Natural killer cell treated with Interleukin-12 subunit alpha and Interleukin-12 subunit beta and Interleukin-15 and Interleukin-18, amount 100 ng/mL, for 72 hours (primary cell): ENCODE measurements at places on chromosomes 2 and 18.

DNA sequence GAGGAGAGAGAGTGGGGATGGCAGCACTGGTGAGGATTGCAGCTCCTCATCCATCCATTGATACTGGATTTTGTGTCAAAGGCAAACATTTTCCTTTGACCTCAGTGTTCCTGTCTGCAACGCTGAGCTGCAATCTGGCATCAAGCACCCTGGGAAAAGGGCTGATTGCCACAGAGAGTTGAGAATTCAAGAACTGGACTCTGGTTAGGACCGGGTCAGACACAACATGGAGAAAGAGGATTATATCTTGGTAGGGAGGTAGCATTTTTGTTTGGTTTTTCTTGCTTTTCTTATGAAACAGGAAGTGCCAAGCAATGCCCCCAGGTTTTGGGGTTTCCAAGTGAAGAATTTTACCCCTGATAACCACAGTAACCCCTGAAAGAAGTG is 81.9 kb upstream of the PKDCC start:
- DNase-seq, result no peak

DNA sequence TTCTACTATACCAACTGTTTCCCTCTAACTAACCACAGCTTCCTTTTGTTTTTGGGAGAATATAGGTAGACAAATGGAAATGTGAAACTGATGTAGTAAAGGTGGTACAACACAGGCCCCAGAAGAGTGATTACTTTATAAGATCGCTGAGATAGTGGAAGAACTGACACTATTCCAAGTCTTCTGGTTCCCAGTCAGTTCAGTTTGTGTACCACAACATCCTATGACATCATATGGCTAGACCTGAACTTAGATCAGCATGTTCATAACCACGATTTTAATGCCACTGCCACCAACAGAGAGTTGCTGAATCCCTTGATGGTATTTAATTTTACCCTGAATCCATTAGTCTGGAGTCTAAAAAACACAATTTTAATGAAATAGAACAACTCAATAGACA is 328.9 kb downstream of the GPD2 start:
- no peak for DNase-seq

- DNase-seq, result no peak
Observed at GRCh38 chr2:235539773-235540172, 45.9 kb downstream of the AGAP1 start.

GRCh38 chr18:13577091-13577697 is 149.2 kb downstream of the FAM210A start:
- no peak for DNase-seq

DNA sequence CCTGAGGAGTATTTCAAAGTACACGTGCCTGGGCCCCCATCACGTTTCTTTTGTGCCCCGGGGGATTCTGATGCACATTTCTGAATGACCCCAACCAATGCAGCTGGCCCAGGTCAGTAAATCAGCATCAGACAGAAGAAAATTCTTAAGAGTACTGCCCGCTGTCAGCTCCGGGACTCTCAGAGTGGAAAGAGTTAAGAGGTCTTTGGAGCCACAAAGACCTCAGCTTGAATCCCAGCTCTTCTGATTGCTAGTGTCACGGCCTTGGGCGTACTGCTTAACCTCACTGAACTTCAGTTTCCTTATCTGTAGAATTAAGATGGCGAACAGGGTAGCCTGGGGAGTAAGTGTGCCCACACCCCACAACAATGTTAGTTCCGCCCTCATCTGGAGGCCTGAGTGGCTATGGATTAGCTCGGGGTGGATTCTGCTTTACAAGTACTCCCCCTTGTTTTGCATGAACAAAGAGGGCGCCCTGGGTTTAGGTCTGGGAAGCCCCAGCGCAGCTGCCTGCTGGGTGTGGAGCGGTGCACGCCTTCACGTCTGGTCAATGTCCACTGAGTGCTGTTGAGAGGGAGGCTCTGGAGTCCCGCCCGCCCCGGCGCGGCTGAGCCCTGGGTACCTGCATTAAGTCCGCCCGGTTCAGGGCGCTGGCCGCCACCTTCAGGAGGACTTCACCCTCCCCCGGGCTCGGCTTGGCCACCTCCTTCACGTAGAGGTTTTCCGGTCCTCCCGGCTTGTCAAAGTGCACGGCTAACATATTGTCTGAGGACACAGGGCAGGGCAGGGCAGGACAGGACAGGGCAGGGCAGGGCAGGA is 858 bp downstream of the TP53I3 start:
- DNase-seq, result peak; percentile 67

DNA sequence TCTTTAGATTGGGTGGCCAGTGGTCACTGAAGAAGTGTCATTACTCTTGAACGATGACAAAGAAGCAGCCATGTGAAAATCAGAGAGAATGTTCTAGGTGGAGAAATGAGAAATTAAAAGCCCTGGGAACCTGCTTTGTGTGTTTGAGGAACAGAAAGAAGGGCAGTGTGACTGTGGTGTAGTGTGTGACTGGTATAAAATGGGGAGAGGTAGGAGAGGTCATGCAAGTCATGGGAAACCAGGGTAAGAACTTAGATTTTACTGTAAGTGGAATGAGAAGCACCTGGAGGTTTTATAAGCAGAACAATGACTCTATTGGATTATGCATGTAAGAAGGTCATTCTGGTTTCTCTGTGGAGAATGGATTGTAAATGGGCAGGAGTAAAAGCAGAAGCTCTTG is 12.2 kb downstream of the ICOS start:
- DNase-seq, result no peak

GRCh38 chr18:78637442-78638402 is 341.9 kb upstream of the SALL3 start:
- no peak for DNase-seq

GRCh38 chr2:33365264-33365970 is 111.0 kb upstream of the RASGRP3 start:
- no peak for DNase-seq

- DNase-seq, result no peak
Observed at GRCh38 chr2:6648596-6649247, 217.0 kb downstream of the CMPK2 start.

DNA sequence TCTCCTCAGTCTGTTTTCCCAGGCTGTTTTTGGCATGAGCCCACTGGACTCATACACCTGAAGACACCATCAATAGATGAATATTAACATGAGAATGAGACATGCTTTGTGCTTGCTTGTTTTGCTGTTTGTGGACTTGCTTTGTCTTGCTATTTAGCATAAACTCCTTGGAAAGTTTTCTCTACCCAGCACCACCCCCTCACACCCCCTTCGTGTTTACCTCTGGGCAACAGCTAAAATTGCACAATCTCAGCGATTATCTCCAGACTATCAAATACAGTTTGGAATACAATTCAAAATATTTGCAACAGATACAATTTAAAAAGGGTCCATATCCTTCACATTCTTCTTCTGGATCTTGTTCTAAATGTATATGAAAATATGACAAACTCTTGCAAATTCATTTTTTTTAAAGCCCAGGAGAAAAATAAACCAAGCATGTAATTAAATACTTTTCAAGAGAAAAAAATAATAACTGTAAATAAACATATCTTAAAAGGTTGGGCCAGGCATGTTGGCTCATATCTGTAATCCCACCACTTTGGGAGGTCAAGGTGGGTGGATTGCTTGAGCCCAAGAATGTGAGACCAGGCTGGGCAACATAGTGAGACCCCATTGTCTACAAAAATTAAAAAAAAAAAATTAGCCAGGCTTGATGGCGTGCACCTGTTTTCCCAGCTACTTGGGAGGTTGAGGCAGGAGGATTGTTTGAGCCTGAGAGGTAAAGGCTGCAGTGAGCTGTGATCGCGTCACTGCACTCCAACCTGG is 32.3 kb upstream of the PMAIP1 start:
- DNase-seq, result no peak

- no peak for DNase-seq
Observed at GRCh38 chr2:134636714-134637113, 82.1 kb downstream of the TMEM163 start.

DNA sequence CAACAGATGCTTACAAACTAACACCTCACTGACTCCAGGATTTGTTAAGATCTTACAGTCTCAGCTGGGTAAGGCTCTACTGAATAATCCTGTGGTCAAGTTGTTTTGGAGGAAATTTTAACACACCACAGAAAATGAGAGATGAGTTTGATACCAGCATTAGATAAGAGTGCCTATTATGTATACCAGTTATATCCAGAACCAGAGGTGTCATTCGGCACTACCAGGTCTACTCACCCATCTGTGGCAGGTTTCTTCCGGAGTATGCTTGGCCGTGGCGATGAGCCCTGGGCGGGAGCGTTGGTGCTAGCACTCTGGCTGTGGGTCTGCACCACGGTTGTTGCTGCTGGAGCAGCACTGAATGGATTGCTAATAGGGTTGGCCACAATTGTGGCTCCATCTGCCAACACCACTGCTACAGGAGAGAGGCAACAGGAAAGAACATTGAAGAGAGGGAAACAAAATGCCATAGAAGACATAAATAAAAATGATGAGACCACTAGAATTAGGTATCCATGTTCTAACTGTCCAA is 41.2 kb downstream of the SAP130 start:
- no peak for DNase-seq

- no peak for DNase-seq
Observed at GRCh38 chr18:73638709-73639108, 508.9 kb downstream of the FBXO15 start.

DNA sequence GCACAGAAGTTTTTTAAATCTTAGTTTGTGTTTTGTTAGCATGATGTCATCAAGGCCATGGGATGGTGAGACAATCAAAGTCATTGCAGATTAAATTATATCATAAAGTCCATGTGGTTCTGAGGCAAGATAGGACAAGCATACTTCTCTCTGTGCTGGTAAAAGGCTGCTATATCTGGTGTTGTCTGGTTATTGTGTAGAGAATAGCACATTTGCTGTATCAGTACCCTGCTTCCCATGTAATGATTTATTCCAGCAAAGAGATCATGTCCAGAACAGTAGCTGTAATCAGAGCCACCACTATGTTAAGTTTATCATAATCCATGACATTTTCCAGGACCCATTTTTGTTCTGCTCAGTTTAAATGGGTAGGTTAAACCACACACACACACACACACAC is 123.0 kb downstream of the TTC27 start:
- DNase-seq, result no peak

DNA sequence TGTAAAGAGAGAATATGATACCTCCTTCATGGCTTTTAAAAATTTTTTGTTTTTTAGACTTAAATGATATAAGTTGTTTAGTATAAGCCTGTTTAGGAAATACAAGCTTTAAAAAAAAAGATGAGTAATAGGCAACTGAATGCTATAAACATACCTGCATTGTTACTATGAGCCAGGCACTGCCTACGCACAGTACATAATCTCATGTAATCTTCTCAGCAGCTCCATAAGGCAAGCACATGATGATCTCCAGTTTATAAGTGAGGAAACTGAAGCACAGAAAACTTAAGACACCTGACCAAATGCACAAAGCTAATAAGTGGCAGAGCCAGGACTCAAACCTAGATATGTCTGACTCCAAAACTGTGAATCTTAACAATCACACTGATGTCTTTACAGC is 156.3 kb upstream of the SLC1A4 start:
- DNase-seq, result no peak

DNA sequence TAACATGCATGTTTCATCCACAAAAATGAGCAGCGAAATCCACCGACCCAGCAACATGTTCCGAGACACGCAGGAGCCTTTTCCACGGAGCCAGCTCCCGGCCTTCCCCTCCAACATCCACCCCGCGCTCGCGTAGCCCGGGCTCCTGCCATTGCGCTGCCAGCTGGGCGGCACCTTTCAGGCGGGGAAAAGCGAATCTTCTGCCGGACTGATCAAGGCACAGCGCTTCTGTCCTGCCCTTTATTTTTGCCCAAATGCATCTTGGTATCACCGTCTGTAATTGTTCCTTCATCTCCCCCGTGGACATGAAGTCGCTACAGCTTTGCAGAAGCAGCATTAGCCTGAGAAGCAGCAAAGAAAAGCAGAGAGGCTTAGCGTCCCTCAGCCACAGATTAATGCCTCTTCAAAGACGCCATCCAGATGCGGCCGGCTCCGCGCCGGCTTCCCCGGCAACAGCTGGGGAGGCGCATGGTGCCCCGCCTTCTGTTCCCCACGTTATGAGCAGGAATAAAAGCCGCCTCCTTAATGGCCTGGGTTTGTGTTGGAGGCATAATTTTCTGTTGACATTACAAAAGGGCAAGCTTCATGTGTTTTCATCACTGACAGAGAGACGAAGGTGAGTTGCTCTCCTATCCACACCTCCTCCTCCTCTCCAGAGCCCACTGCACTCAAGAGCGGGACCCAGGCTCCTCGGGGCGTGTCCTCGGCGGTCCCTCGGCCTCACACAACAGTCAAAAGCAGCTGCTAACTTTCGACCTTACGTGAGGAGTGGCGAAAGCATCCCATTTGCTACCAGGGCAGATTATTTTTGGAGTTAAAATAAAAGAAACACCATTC is 122.1 kb upstream of the SALL3 start:
- DNase-seq, result no peak

- DNase-seq, result no peak
Observed at GRCh38 chr2:118250001-118250400, 161.7 kb downstream of the INSIG2 start.

- DNase-seq, result no peak
Observed at GRCh38 chr2:23788100-23788499, 138.8 kb downstream of the ATAD2B start.

DNA sequence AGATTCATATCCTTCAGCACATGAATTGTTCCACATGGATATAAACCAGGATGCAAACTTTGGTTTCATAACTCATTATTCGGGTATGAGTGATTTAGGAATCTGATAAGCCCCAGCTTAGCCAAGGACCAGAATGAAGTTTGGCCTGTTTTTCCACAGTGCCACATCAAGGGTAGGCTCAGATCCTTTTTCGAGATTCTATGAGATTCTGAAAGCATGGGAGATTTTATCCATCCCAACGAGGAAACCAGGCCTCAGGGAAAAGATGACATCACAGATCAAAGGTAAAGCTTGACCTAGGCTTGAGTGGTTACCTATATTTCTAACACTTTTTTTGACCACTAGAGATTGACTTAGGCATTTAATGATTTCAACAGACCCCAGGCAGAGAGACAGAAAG is 590.8 kb upstream of the PKDCC start:
- no peak for DNase-seq

- no peak for DNase-seq
Observed at GRCh38 chr2:239873656-239874635, 151.2 kb downstream of the NDUFA10 start.

DNA sequence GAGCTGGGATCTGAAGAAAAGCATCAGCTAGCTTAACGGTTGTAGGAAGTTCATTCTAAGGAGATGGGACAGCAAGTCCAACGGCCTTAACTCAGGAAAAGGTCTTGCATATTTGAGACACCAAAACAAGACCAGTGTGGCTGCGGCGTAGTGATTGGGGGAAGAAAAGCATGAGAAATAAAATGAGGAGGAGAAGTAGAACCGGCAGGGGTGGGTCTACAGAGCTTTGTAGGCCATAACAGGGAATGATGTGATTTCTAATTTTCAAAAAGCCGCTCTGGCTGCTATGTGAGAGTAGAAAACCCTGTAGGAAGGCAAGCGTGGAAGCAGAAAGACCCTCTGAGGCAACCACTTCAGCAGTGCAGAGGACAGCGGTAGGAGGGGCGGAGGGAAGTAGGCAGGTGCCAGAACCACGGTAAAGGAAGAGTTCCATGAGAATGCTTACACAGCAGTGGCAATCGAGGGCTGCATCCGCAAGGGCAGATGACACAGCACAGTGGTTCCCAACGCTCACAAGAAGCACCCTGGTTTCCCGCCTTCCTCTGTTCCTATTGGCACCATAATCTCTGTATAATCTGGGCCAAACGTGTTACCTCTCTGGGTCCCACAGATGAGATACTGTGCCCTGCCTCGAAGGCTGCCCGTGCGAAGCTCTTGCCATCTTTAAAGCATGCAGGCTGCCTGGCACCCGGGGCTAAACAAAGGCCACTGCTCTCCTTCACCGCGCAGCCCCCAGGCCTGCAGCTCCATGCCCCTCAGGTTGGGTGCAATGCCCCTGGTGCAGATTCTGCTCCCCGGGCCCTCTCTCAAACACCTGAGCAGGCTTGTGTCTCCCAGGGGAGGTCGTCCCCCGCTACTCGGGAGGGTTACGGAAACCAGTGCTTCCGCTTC is 795 bp downstream of the ANKRD39 start:
- DNase-seq, result no peak
